T-cell (primary cell): ENCODE measurements at places on chromosomes 2 and 18. TPM values are rescaled to one million over a fixed set of nuclear protein-coding genes. Genes with fewer than 3 reads are reported as not detected.

The C2orf66 gene
- not detected for total RNA-seq

DNA sequence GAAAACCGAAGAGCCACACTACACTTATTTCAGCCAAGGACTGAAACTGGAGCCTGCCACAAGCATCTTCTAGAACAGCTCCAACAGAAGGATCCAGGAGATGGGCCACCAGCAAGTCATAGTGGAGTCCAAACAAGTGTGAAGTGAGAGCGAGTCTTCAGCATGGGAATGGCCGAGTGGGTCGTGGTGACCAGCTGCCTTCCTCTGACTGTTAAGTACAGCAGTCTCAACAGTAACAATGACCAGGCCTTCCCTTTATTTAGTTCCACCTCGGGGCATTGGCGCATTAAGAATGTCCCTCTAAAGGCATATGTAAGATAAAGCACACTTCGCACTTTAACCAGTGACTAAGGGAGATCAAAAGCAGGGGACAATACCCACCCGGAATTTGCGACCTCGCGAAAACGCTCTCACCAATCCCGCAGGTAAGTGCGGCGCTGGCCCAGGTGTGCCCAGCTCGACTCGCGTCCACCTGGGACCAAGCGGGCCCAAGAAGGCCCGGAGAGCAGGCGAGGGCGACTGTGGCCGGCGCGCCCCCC, 1.1 kb downstream of the L3MBTL4 start:
- H3K27me3 ChIP-seq: peaks cover 8% of the 10 kb centered on the region
- H3K27ac ChIP-seq: no peak overlapping the region
- H3K36me3 ChIP-seq: no peaks in the 10 kb centered on the region

- DNase-seq: no peak
- no peaks in the 10 kb centered on the region for H3K4me1 ChIP-seq
- H3K27ac ChIP-seq: no peak overlapping the region
- no peaks in the 10 kb centered on the region for H3K27me3 ChIP-seq
- H3K36me3 ChIP-seq: no peaks in the 10 kb centered on the region
- no peak overlapping the region for H3K4me3 ChIP-seq
Measured at GRCh38 chr2:71882949-71883472, 264.7 kb downstream of the CYP26B1 start.

GRCh38 chr2:139055202-139055601, 275.0 kb upstream of the NXPH2 start:
- no peaks in the 10 kb centered on the region for H3K27me3 ChIP-seq
- no peaks in the 10 kb centered on the region for H3K36me3 ChIP-seq
- DNase-seq: no peak
- no peak overlapping the region for H3K4me3 ChIP-seq

DNA sequence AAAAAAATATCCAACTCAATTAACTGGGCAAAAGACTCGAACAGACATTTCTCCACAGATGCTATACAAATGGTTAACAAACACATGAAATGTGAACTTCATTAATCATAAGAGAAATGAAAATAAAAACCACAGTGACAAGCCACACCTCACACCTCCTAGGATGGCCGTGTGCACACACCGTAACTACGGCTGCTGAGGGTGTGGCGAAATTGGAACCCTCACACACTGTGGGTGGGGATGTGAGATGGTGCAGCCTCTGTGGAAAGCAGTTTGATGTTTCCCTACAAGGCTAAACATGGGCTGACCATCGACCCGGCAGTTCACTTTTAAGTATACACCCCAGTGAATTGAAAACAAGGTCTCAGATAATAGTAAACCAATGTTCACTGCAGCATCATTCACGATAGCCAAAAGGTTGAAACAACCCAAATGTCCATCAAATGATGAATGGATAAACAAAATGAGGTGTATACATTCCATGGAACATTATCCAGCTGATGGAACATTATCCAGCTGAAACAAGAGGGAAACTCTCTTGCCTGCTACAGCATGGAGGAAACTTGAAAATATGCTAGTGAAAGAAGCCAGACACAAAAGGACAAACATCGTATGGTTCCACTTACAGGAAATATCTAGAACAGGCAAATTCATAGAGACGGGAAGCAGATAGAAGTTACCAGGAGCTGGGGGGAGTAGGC, 32.2 kb downstream of the ZAP70 start:
- H3K27ac ChIP-seq: peak overlapping the region; percentile 50
- H3K4me3 ChIP-seq: no peak overlapping the region
- peak; percentile 32 for DNase-seq
- no peaks in the 10 kb centered on the region for H3K27me3 ChIP-seq
- peaks cover 11% of the 10 kb centered on the region for H3K4me1 ChIP-seq

DNA sequence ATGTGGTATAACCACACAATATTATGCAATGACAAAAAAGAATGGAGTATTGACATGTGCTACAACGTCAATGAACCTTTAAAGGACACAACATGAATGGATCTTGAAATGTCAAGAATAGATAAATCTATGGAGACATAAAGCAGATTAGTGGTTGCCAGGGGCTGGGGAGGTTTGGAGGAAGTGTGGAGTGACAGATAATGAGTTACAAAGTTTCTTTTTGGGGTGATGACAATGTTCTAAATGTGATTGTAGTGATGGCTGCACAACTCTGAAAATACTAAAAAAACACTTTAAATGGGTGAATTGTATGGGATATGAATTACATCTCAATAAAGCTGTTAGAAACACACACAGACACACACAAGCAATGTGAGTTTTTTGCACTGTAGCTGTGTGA, 37.4 kb upstream of the C1D start:
- H3K36me3 ChIP-seq: no peaks in the 10 kb centered on the region
- H3K27ac ChIP-seq: no peak overlapping the region
- no peak overlapping the region for H3K4me3 ChIP-seq
- H3K4me1 ChIP-seq: no peaks in the 10 kb centered on the region

The CDCA7 gene
- total RNA-seq: 2.9 TPM
